ENCODE measurements at places on chromosomes 4 and X. TPM values are rescaled to one million over a fixed set of nuclear protein-coding genes. Genes with fewer than 3 reads are reported as not detected.

The SLC6A14 gene
- not detected for total RNA-seq

The MBNL3 gene
- total RNA-seq = 3.0 TPM

The EIF2S3 gene
- 274 TPM for total RNA-seq

The TMEM184C gene
- 19.1 TPM for total RNA-seq

The ATP2B3 gene
- not detected for total RNA-seq

DNA sequence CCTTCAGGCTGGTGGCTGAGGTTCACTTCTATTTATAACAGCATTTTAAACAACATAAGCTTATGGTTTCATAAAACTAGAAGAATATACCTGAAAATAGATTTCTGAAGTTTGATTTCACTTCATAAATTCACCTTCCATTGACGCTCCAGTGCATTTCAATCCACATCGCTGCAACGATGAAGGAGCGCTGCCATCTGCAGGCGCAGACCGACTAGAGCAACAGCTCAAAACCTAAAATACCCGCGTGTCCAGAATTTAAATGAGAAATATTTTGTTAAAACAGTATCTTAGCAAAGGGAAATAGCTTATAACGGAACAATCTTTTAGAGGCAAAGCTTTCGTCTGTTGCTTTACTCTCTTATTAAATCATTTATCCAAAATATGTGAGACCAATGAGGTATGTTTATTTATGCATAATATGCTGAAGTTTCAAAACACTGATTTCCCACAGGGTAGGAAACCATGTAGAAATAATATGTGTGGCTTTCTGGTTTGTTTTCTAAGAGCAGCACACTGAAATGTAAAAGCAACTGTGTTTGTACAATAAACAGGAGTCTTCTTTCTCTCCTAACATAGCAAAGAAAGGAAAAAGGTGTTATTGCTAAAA lies 816.4 kb upstream of the FRG1 start:
- peak; percentile 19 for DNase-seq

DNA sequence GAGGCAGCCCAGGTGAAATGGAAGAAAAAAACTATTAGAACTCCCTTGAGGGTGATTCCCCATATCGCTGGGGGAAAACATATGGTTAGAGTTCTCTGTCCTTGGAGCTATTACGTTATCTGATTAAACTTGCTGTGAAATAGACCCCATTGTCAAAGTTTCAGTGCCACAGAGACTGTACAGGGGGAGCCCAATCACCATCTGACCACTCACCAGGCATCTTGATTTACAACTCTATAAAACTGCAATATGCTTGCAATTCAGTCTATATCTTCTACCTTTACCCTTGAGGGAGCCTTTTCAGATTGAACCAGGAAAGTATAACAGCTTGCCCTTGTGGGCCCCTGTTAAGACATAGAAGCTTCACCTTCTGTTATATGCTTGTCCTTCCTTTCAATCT lies 18.2 kb downstream of the TMEM255A start:
- DNase-seq = no peak

GRCh38 chr4:169620880-169621248 lies 486 bp downstream of the CLCN3 start:
- DNase-seq = peak; percentile 33

- DNase-seq = no peak
Observed at GRCh38 chrX:82335772-82336171, 1133.9 kb downstream of the SH3BGRL start.

DNA sequence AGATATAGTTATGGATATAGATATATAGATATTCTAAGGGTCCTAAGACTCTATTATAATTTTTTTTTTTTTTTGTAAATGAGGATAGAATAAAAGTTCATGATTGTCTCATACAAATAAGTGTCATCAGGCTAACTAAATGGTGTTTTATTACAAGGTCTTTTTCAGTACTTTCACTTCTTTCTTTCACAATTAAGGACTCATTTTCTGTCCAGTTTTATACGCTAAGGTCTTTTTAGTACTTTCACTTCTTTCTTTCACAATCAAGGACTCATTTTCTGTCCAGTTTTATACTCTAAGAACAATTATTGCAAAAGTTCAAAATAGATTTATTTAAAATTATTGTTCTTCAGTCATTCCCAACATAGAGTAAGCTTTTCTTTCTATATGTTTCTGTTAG lies 32.7 kb downstream of the RUFY3 start:
- no peak for DNase-seq

- DNase-seq = no peak
Observed at GRCh38 chrX:39835776-39836175, 262.0 kb downstream of the BCOR start.

- no peak for DNase-seq
Observed at GRCh38 chr4:177119021-177119471, 190.6 kb upstream of the NEIL3 start.

- peak; percentile 98 for DNase-seq
Observed at GRCh38 chr4:15234856-15235126, 193.0 kb upstream of the C1QTNF7 start.

GRCh38 chrX:148763896-148764295 lies 263.5 kb downstream of the AFF2 start:
- no peak for DNase-seq

- DNase-seq = no peak
Observed at GRCh38 chr4:78545275-78546246, 6.0 kb upstream of the ANXA3 start.

DNA sequence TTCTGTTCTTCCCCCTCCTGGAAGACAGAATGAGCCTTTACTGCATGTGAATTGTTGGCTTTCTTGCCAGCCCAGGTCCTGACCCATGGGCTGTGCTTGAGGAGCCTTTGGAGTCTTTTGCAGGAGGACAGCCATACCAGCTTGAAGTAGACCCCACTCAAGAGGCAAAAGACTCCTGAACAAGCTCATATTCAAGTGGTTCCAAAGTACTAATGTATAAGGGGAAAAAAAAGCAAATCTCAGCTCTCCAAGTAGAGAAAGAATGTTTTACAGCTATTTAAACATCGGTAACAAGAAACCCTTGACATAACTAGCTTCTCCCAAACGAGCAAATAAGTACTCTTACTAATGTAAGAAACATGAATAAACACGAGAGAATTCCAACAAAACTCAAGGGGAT lies 174.9 kb upstream of the MXRA5 start:
- DNase-seq = no peak

DNA sequence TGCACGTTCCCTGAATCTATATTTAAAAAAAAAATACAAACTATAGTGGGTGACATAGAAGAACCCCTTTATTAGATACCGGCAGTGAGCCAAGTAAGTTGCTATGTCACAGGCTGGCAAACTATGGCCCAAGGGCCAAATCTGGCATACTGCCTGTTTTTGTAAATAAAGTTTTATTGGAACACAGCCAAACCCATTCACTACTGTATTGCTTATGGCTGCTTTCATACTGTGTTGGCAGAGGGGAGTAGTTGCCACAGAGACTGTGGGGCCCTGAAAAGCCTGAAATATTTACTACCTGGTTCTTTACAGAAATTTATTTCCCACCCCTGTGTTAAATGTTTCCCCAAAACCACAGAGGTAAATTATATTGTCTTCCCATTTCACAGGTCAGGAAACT lies 71.2 kb upstream of the EGFL6 start:
- DNase-seq = no peak

DNA sequence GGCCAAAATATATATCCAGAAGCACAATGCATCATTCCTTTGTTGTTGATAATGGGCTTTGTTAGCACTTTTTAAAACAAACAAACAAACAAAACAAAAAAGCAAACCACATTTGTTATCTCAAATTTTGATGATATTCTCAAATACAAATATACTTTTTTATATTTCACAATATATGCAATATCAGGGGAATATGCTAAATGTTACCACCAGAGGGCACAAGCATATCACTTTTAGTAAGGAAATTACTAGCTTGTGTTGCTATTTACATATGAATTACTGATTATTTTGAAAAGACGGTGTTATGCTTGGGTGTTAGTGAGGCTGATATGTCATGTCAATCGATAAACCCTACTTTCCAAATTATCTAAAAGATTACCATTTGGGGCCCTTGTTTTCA lies 29.1 kb downstream of the RIPPLY1 start:
- peak; percentile 21 for DNase-seq

DNA sequence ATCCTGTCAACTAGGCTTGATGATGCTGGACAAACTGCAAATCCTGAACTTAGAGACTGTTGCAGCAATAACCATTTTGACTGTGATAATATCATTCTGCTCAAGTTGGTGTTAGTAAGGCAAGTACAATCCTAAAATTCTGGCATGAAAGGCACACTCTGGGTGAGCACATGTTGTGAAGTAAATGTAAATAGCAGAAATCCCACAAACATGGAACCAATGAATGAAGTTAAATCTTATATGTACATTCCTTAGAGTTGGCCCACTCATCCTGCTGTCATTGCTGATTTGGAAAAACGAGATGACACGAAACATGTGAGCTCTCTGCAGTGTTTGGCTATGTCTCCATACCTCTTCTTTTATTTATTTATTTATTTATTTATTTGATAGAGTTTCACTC lies 21.0 kb downstream of the RBM47 start:
- no peak for DNase-seq

DNA sequence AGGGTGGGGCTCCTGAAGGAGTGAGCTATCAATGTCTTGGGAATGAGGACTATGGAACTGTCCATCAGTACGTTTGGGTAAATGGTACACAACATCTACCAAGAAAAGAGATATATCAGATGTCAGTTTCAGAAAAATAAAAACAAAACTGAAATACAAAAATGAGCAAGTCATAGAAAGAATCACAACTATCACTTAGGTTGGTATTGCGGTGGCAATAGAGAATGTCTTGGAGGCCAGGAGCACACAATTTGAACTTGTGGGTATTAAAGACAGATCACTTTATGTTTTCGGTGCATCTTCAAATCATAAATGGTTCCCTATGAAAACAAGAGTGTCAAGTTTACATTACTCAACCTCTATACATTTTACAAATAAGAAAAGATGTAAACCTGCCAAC lies 176.8 kb downstream of the CHM start:
- DNase-seq = no peak

DNA sequence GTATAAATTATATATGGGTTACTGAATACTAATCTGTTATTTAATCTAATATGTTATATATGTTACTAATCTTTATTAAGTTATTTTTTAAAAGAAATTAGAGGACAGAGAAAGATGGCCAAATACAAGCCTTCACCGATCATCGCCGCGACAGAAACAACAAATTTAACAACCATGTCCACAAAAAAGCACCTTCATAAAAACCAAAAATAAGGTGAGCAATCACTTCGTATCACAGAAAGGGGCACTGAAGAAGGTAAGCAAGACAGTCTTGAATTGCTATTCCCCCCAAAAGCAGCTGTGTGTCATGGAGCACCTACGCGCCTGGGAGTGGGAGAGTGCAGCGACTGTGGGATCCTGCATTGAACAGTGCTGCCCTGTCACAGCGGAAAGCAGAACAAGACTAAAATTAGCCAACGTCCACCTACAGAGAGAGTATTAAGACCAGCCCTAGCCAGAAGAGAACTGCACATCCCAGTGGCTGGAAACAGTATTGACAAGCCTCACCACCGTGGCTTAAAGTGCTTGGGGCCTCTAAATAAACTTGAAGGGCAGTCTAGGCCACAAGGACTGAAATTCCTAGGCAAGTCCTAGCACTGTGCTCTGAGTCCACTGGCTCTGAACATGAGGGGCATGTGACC lies 38.5 kb downstream of the LRBA start:
- no peak for DNase-seq

- no peak for DNase-seq
Observed at GRCh38 chr4:25773358-25773757, 89.4 kb downstream of the SEL1L3 start.

DNA sequence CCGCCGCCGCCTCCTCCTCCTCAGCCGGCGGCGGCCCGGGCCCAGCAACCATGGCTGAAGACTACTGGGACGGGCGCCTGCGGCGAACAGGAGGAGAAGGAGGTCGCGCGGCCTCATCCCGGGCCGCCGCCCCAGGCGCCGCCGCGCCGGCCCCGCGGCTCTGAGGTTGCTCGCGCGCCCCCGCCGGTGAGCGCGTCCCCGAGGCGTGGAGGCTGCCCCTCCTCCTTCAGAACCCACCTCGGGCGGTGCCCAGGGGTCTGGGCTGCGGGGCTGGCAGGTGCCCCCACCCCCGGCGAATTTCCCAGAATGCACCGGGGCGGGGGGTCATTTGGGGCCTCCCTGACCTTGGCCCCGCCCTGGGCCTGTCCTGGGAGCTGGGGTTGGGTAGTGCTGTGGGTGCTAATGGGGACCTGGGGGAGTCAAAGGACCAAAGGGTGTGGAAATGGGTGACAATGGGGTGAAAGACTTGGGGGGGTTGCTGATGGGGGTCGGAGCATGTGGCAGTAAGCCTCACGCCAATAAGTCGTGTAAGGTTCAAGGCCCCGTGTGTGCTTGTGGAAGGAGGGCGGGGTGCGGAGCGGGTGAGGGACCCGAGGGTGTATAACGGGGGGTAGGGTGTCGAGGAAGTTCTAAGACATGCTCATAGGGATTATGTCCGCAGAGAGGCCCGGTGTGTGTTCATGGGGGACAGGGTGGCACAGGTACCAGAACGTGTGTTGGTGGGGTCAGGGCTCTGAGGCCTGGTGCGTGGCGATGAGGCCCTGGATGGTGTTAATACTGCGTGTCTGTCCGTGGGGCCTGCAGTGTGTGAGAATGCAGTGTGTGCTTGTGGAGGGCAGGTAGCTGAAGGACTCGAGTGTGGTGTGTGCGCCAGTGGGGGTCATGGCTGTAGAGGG lies 687 bp downstream of the CDK16 start:
- no peak for DNase-seq

GRCh38 chr4:38086151-38086848 lies 126.1 kb downstream of the PTTG2 start:
- DNase-seq = no peak

DNA sequence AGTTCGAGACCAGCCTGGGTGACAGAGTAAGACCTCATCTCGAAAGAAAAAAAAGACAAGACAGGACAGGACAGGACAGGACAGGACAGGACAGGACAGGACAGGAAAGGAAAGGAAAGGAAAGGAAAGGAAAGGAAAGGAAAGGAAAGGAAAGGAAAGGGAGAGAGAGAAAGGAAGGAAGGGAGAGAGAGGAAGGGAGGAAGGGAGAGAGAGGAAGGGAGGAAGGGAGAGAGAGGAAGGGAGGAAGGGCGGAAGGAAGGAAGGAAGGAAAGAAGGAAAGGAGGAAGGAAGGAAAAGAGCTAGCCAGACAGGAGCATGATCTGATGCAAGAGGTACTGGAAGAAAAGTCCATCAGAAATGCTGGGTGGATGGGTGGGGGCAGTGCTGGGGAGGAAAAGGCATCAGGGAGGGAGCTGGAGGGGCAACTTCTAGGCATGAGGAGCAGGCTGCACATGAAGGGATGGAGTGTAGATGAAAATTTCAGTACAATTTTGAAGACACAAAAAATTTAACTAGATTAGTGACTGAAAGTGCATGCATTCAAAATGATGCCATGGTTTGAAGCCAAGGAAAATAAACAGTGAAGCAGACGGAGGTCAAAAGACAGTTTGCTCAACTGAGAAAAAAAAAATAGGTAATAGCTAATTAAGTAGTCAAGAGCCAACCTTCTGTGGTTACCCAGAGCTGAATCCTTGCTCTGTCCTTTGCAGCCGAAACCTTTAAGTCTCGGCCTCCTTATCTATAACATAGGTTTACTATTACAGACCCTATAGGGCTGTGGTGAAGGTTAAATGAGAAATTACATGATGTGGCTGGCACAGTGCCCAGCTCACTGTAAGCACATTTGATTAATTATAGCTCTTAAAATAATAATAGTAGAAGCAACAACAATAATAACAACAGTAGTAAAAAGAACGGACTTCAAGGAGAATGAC lies 59.9 kb downstream of the ZNF827 start:
- DNase-seq = peak; percentile 77

Measured in M059J (cell line).